Progenitor cell of endocrine pancreas (in vitro differentiated cells): ENCODE measurements at places on chromosomes 7 and 10. TPM values are rescaled to one million over a fixed set of nuclear protein-coding genes. Genes with fewer than 3 reads are reported as not detected.

Gene RADIL
- 1.8 and 2.0 TPM in 2 replicates for total RNA-seq

DNA sequence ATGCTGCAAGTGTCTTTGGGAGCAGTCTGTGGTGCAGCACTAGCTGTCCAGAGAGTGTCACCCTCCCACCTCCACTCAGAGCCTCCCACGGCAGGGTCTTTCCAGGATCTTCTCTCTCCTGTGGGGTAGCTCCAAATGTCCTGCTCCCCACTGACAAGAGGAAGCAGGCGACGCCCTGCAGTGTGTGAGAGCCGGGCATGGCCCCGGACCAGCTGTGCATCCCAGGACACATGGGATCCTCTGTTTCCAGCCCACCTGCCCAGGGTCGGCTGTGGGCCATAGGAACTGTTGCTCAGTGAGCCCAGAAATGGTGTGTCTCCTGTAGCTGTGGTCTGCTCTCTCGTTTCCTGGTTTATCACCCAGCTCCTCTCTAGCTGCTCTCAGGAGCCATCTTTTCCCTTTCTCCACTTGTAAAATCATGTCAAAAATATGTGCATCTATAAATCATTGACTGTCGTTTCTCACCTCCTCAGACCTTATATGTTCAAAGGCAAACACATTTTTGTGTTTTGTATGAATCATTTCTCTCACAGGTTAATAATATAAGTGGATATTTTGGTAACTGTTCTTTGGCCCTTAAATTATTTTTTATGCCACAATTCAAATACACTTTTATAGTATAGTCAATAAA is 74.9 kb downstream of the VWC2 start:
- no peak for DNase-seq

Gene EBLN1
- not detected in 2 replicates for total RNA-seq

Gene DDX56
- total RNA-seq = 111 and 120 TPM in 2 replicates

Gene IDI2
- total RNA-seq = not detected in 2 replicates

Gene CFAP70
- total RNA-seq = 5.3 and 5.6 TPM in 2 replicates

GRCh38 chr10:3668276-3668965 is 116.6 kb downstream of the KLF6 start:
- no peak for DNase-seq

Gene NKX2-3
- total RNA-seq = not detected in 2 replicates

Gene GTPBP10
- total RNA-seq = 25.1 and 25.3 TPM in 2 replicates

GRCh38 chr7:115273139-115273772 is 351.4 kb downstream of the MDFIC start:
- no peak for DNase-seq

DNA sequence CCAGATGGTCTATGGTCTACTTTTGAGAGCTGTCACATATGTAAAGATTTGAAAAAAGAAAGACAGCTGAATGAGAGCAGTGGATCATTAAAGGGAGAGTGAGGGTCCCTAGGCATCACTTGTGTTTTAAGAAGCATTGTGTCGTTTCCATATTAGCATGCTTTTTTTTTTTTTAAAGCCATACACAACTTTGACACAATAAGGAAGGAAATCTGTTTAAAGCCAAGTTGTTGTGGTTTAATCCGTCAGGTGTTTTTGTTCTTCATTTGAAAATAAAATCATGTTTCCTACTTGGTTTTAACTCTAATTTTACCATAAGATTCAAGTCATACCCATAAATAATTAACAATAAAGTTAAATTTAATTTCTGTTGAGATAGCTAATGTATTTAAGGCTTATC is 53.5 kb downstream of the MDFIC start:
- DNase-seq = no peak

GRCh38 chr7:29793507-29793906 is 12.8 kb upstream of the WIPF3 start:
- no peak for DNase-seq

DNA sequence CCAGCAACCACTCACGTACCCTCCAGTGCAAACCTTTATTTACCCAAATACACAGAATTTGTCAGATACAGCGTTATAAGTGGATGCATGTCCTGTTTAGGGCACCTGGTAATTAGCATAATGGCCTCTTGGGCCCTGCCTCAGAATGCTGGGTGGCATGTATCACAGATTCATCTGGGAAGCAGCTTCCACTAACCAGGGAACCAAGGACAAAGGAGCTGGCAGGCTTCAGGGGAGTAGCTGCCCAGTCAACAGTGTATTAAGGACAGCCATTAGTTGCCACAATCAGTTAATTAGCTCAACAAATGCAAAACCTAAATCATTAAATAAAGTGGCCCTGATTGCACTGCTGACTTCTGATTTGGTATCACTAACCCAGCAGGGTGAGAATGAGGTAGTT is 105.7 kb downstream of the RAPGEF5 start:
- no peak for DNase-seq

DNA sequence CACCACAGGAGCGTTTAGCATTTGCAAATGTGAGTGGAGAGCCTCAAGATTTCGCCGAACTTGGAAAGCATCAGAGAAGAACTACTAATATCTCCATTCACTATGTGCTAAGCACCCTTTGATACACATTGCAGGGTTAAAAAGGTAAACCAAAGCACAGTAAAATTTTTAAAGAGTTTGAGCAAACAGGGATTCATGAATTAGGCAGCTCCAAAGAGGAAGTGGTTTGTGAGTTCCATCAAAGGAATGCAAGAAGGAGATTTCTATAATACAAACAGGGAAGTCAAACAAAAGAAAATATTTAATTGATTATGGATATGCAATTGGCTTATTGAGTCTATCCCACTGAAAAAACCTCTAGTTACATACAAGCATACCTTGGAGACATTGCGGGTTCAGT is 81.1 kb upstream of the TMEM72 start:
- no peak for DNase-seq

Gene ENTPD1
- total RNA-seq = 0.29 TPM in 1 of 2 replicates, not detected in the other

DNA sequence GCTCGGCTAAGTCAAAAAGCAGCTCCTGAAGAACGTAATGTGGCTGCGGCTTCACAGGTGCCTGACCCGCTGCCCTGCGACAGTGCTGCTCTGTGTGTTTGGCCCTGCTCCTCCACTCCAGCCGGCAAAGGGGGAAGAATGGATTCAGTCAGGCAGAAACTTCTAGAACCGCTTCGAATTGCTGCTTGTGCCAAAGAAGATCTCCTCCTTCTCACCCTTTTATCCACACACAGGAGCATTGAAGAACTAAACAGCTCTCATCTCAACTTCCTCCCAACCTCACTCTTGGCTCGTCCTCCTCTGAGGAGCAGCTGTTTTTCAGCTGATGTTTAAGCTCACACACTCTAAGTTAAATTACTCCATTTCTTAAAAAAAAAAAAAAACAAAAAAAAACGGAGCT is 651.4 kb downstream of the INHBA start:
- no peak for DNase-seq

DNA sequence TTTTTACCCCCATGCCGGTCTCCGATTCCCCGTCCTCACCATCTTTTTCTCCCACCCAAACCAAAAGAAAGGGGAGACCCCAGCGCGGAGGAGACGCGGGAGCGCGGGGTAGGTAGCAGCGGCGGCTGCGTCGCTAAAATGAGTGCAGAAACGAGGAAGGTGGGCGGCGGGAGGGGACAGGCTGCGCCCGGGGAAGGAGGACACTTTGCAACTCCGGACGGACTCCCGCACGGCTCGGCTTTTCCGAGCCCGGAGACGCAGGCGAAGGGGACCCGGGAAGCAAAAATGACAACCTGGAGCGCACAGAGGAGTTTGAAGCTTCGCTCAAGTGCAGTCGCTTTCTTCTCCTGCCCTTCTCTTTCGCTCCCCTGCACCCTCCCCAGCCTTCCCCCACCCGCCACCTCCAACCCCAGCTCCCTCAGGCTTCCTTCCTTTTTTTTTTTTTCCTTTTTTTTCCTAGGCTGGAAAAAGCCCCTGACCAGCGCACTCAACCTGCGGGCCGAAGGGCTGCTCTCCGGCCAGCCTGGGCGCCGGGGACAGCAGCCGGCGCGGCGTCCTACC is 453 bp downstream of the SFMBT2 start:
- no peak for DNase-seq

- DNase-seq = no peak
Observed at GRCh38 chr7:99210265-99210970, 2.5 kb upstream of the KPNA7 start.

DNA sequence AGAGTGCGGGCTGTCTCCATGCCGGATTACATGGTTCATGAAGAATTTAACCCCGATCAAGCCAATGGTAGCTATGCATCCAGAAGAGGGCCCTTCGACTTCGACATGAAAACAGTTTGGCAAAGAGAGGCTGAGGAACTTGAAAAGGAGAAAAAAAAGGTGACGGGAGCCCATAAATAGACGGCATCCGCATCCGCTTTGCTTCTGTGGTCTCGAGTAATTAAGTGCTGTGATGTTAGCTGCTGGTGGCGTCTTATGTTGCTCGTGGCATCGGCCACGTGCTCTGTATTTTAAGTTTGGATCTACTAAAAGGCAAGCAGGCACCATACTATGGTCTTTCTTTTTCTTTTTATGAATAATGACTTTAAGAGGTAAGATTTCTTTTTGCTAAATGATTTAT is 11.1 kb downstream of the C7orf57 start:
- DNase-seq = no peak

Gene EPHA1
- total RNA-seq = 54.4 and 56.3 TPM in 2 replicates

DNA sequence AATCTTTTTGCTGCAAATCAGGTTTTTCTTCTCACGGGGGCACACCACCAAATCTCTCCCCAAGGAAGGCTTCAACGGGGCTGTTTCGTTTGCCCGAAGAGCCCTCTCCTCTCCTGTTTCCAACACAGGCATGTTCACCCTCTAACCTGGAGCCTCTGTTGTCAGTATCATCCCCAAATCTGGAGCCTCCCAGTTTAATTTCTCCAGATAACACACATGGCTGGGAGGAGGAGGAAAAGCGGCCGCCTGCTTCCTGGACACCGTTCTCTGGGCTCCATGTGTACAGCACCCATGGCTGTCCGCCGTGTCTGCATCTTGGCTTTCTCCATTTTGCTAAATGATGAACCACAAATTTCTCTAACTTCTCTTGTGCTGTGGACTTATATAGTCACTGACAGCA is 214.5 kb downstream of the DIP2C start:
- DNase-seq = no peak

GRCh38 chr7:99006739-99007424 is 128.6 kb downstream of the TRRAP start:
- DNase-seq = no peak

Gene ARHGAP22
- total RNA-seq = 3.8 and 4.7 TPM in 2 replicates

Gene NYAP1
- 4.6 and 4.9 TPM in 2 replicates for total RNA-seq

GRCh38 chr10:12412666-12413368 is 63.5 kb downstream of the CAMK1D start:
- DNase-seq = no peak

- DNase-seq = no peak
Observed at GRCh38 chr10:86667421-86668181, 710 bp upstream of the LDB3 start.

- no peak for DNase-seq
Observed at GRCh38 chr7:138625849-138626230, 75.3 kb downstream of the SVOPL start.

Gene SPDYE8
- total RNA-seq = 0.22 TPM in 1 of 2 replicates, not detected in the other

- DNase-seq = no peak
Observed at GRCh38 chr7:94509264-94509886, at the start of gene CASD1. TSS of gene CASD1 (plus strand) at chr7:94509809. CDS start at chr7:94510085, 276 bp downstream.

Gene HOXA6
- 0.38 TPM in 1 of 2 replicates, not detected in the other for total RNA-seq
